ENCODE measurements at places on chromosomes 1 and 21.

- DNase-seq, result peak; percentile 56
These were observed 41.6 kb downstream of the ARHGEF16 start for GRCh38 chr1:3495776-3496745.

DNA sequence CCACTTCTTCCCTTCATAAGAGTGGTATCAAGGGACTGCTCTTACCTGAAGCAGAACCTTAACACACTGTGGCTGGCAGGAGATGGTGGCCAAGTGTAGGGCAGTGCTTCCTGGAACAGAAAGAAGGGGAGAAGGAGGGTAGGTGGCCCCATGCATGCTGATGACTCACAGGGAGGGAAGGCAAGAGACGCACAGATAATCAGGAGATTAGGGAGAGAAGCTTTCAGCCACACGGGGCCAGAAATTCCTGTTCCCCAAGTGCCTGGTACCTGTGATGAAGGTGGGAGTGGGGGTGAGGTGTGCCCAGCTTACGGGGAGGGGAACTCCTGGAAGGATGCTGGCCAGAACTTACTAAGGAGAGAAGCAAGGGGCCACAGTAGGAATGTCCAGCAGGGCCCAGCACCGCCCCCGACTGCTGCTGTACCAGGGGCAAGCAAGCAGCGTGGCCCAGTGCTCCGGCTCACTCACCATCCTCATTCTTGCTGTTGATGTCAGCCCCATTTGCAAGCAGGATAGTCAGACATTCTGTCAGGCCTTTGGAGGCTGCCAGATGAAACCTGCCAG, 7.7 kb downstream of the ANKRD35 start:
- no peak for DNase-seq

DNA sequence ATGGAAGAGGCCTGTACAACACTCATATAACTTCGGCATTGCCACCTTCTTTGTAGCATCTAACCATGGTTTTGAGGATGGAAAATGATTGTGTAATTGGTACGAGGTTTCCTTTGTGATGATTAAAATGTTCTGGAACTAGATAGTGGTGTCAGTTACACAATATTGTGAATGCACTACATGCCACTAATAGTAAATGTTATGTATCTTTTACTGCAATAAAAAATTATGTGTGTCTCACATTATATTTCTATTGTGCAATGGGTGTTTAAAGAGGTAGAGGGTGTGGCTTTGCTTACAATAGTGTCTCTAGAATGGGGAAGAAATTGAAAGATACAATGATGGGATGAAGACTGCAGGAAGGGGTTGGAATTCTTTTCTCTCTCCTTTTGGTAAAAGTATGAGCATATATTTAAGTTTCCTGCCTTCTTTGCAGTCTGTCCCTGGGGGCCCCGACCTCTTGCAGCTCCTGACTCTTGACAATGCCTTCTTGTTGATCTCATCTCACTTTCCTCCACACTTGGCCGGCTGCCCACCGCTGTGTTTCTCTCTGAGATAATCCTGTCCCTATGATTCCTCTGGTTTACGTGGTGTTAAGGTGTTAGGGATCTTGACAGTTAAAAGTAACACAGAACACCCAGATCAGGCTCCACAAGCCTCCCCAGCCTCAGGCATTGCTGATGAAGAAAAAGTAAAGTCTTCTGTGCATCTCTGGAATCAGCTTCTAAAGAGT, 39.3 kb downstream of the MTARC1 start:
- DNase-seq, result no peak

- no peak for DNase-seq
These were observed 118.2 kb downstream of the ODF2L start for GRCh38 chr1:86277936-86278335.

- DNase-seq, result no peak
These were observed 118.7 kb downstream of the EDEM3 start for GRCh38 chr1:184635980-184636431.

DNA sequence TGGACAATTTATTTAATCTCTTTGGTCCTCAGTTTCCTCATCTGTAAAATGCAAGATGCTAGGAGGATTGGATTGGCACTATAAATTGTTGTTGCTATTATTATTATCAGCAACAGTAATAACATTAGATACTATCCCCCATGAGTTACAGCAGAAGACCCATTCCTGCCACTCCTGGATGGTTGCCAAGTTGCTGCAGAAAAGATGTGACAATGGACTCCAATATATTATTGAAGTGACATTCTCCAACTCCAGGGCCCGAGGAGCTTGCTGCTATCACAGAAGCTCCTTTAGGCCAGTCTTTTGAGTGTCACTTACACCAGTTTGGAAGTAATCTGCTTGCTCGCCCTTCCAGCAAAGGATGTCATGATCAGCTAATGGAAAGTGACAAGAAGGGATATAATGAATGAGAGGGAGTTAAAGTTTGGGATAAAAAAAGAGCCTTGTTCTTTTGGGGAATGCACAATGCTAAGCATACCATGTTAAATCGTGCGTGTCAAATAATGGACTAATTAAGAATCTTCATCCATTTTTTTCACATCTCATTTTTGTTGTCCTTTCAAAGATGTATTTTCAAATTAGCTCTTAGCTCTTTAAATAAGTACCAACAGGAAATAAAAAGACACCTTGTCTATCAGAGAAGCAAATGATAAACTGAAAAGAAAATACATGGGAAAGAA, 19.5 kb upstream of the PROX1 start:
- no peak for DNase-seq

DNA sequence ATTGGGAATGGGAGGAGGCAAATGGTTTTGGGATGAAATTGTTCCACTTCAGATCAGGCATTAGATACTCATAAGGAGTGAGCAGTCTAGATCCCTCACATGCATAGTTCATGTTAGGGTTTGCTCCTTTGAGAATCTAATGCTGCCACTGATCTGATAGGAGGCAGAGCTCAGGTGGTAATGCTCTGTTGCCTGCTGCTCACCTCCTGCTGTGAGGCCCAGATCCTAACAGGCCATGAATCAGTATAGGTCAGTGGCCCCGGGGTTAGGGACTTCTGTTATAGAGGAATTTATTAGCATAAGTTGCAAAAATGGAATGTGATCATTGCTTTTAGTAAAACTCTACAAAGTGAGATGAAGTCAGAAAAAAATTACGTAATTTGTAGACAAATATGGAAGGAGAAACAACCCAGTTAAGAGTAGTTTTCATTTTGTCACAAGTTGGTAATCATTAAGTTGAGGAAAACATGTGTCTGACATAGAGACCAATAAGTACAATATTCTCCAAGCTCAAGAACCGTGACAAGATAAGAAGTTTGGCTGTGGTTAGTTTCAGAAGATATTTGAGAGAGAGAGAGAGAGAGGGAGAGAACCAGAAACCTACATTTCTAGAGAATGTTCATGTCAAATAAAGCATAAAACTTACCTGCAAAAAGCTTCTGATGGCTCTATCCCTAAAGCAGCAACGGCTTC, 689.7 kb upstream of the PRMT6 start:
- no peak for DNase-seq

DNA sequence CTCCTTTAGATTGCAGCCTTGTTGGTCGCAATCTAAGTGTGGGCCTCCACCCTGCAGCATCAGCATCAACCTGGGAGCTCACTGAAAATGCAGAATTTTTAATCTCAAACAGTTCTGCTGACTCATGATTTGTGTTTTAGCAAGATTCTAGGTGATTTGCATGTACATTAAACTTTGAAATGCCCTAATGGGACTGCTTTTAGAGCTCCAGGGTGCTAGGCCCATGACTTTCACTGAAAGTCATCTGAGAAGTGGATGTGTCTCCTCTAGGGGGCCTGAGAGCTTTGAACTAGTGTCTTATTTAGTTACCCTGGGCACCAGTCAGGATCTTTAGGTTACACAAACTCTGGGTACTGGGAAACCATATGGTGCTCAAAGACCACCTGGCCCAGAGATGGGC, 9.0 kb downstream of the TRIM67 start:
- no peak for DNase-seq

- DNase-seq, result no peak
These were observed 3.9 kb upstream of the CD1C start for GRCh38 chr1:158285756-158286241.

GRCh38 chr1:10710489-10710888, 86.0 kb downstream of the CASZ1 start:
- DNase-seq, result no peak

GRCh38 chr1:41638086-41639024, 153.9 kb upstream of the EDN2 start:
- no peak for DNase-seq

- peak; percentile 83 for DNase-seq
These were observed 15.3 kb downstream of the SEMA6C start for GRCh38 chr1:151130987-151131586.

- DNase-seq, result peak; percentile 84
These were observed 14.5 kb upstream of the C1orf141 start for GRCh38 chr1:67149179-67149770.

DNA sequence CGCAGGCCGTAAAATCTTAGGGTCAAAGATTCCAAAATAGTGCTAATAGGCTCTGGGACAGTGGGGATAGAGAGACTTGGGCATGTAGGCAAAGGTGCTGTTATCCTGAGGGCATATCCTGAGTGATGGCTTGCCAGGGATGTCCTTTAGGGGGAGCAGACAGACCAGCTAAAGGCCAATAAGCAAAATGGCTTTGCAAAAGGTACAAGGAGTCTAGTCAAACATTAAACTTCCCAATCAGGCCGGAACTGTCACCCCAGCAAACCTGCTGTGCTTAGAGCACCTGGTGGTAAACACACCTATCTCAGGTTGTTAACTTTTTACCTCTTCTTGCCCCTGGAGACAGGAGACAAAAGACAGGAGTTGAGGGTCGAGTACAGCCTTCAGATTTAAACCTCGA, 49.1 kb downstream of the TRABD2B start:
- peak; percentile 26 for DNase-seq

DNA sequence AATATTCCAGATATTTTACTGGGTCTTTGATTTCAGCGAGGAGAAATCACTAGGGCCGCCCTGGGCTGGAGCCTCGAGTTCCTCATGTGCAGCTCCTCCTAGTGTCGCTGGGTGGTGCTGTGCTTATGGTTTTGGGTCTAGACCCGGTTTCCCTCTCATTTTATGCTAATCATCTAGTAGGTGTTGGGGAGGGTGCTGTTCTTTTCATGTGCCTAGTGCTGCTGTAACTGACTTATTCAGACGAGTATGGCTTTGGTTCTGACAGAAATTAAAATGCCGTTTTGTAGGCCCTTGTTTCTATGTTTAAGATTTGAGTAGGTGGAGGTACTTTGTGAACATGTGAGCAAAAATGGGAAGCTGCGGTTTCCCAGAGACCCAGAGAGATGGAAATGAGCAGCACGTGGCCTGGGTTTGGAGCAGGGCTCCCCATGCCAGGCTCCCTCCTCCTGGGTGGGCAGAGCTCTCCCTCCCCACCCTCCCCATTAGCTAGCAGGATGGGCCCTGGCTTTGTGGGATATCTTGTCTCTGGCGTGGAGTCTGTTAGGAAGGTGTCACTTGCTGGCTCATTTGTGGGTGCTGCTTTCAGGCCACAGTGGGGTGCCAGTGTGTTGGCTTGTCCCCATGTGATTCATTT, 74.0 kb upstream of the GPR88 start:
- DNase-seq, result peak; percentile 76

- peak; percentile 3 for DNase-seq
These were observed 124.5 kb downstream of the ZNF648 start for GRCh38 chr1:181936768-181937581.

GRCh38 chr1:182122256-182122912, 60.9 kb upstream of the ZNF648 start:
- no peak for DNase-seq

GRCh38 chr1:12619792-12620487, 1.9 kb upstream of the DHRS3 start:
- DNase-seq, result peak; percentile 90
